Psoas muscle (tissue), 8 donors: ENCODE measurements at places on chromosomes 7 and 10. TPM values are rescaled to one million over a fixed set of nuclear protein-coding genes. Genes with fewer than 3 reads are reported as not detected.

GRCh38 chr10:50674469-50675254 is 50.9 kb upstream of the SGMS1 start:
- no peak for DNase-seq
- H3K4me1 ChIP-seq, result no peaks in the 10 kb centered on the region
- no peak overlapping the region for H3K27ac ChIP-seq
- H3K27me3 ChIP-seq, result peaks cover 1% of the 10 kb centered on the region
- H3K4me3 ChIP-seq, result no peak overlapping the region

- H3K27me3 ChIP-seq, result no peaks in the 10 kb centered on the region
- no peak overlapping the region for H3K4me3 ChIP-seq
- H3K27ac ChIP-seq, result no peak overlapping the region
- no peaks in the 10 kb centered on the region for H3K4me1 ChIP-seq
- no peaks in the 10 kb centered on the region for H3K36me3 ChIP-seq
These were observed 18.8 kb downstream of the FOXI2 start for GRCh38 chr10:127755753-127756152.

- H3K27me3 ChIP-seq, result no peaks in the 10 kb centered on the region
- H3K36me3 ChIP-seq, result no peaks in the 10 kb centered on the region
- H3K4me3 ChIP-seq, result no peak overlapping the region
- no peak for DNase-seq
- H3K27ac ChIP-seq, result no peak overlapping the region
- H3K4me1 ChIP-seq, result no peaks in the 10 kb centered on the region
These were observed 80.0 kb downstream of the NRCAM start for GRCh38 chr7:108376206-108376605.

FRMD4A gene
- total RNA-seq, result 9.1 TPM

GRB10 gene
- total RNA-seq, result 44.5 TPM
